ENCODE measurements at places on chromosomes 13 and 19.

DNA sequence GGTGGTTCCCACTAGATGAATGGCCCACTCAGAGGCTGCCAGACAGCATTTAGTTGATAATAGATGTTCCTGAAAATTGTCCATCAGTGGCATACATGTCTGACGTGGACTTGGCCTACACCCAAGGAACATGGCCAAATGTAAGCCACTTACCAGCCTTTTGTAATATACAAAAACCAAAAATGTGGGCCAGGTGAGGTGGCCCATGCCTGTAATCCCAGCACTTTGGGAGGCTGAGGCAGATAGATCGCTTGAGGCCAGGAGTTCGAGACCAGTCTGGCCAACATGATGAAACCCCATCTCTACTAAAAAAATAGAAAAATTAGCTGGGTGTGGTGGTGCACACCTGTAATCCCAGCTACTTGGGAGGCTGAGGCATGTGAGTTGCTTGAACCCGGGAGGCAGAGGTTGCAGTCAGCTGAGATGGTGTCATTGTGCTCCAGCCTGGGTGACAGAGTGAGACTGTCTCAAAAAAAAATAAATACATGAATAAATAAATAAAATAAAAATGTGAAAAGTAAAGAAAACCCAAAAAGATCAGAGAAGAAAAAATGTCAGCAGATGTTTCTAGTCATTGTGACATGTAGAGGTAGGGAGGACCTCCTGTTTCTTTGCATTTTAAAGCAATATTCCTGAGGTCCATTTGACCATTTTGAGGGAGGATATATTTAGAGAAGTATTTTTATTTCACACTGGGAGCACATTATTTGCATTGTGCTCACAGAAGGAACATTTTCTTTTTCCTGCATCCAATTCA lies 7.1 kb upstream of the WTIP start:
- DNase-seq, result no peak

- peak; percentile 79 for DNase-seq
Observed at GRCh38 chr13:33610438-33611120, 207.4 kb upstream of the RFC3 start.

DNA sequence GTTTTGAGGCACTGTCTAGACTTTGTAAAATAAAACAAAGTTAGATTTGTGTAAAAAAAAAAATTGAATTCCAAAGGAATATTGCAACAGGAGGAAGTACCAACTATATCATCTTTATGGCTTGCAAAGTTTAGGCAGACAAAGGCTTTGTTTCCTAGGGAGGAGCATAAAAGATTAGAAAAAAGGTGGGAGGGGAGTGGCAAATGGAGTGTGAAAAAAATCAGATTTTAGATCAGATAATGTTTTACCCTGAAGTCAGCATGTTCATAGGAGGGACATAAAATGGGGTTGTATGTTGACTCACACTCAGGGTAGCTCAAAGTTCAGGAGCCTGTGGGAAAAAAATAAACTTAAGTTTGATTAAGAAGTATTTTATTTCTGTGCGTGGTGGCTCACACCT lies 3.7 kb downstream of the ZNF85 start:
- DNase-seq, result no peak

- DNase-seq, result peak; percentile 82
Observed at GRCh38 chr13:40671956-40672764, 5.7 kb upstream of the FOXO1 start.

- DNase-seq, result no peak
Observed at GRCh38 chr19:47511128-47511517, 3.7 kb downstream of the NAPA start.

DNA sequence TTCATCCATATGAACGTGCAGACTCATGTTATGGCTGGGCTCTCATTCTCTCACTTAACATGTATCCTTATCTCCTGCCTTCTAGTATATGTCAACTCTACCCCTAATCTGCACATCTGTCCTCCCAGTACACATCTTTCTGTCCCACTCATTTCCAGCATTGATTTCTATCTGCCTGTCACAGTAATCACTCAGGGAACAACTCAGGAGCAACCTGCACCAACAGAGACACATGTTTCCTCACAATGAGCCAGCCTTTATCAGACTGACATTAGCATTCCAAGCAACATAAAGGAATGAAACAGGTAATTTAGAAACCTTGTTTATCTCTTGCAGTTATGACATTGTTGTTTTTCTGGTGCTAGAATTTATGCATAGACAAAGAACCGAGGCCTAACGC lies 17.6 kb upstream of the SLC7A1 start:
- no peak for DNase-seq

DNA sequence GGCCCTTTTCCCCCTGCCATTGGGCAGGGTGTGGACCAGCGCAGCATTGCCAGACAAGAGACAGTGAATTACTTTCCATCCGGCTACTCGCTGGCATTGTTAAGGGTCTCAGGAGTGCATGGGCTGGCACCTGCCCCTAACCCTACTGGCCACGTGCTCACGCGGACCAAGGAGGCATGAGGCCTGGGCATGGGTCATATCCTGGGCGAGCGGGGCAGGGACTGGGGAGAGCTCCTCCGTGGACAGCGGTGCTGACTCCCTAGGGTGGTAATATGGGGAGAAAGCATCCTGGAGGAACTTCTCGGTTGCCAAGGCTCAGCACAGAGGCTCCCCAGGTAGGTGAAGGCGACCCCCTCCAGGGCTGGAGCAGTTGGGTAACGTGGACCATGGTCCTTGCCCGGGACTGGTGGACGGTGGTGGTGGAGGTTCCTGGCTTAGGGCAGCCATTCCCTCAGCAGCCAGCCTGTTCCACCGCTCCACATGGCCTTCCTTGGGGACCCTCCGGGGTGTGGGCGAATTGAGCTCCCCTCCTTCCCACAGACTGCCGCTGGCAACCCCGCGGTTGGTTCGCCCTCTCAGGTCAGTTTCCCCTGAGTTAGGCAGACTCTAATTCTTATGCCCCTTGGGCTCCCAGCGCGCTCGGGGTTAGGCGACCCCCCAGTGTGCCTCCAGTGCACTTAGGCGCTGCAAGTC lies 465.1 kb downstream of the SLITRK5 start:
- DNase-seq, result no peak

GRCh38 chr13:74040200-74040599 lies 94.0 kb downstream of the KLF12 start:
- DNase-seq, result peak; percentile 62

- DNase-seq, result no peak
Observed at GRCh38 chr19:38561658-38562057, 56.1 kb downstream of the MAP4K1 start.

DNA sequence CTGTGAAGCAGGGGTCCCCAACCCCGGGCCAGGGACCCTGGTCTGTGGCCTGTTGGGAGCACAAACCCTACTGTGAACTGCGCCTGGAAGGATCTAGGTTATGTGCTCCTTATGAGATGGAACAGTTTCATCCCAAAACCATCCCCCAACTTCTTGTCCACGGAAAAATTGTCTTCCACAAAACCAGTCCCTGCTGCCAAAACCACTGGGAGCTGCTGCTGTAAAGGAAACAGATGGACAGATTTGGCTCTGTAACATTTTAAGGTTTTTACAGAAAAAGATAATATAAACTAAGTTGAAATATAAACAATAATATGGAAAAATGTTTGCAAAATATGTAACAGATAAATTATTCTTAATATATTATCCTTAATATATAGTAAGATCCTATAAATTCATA lies 73.7 kb downstream of the COG6 start:
- DNase-seq, result peak; percentile 65

GRCh38 chr13:24381541-24382265 lies 72.3 kb downstream of the C1QTNF9 start:
- DNase-seq, result no peak

Measured in dermis blood vessel endothelial cell (primary cell).